ENCODE measurements at places on chromosomes 4 and X.

- no peak for DNase-seq
Measured at GRCh38 chr4:3790006-3790561, 23.9 kb downstream of the ADRA2C start.

- DNase-seq, result no peak
Measured at GRCh38 chrX:78769101-78769755, 21.7 kb downstream of the LPAR4 start.

DNA sequence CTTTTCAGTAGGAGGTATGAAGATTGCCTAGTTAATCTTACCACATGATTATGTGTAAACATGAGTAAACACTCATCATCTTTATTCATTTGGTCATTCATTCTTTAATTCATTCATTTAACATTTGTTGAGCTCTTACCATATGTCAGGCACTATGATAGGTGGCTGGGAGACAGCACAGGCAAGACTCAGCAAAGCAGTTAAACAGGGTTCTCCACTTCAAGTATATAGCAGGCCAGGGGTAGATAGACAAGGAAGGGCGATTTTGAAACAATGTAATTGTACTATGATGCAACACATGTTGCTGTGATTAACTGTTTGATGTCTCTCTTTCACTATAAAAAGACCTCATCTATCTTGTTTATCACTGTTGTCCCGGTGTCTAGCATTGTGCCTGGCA is 84.3 kb upstream of the GPR101 start:
- DNase-seq, result no peak

DNA sequence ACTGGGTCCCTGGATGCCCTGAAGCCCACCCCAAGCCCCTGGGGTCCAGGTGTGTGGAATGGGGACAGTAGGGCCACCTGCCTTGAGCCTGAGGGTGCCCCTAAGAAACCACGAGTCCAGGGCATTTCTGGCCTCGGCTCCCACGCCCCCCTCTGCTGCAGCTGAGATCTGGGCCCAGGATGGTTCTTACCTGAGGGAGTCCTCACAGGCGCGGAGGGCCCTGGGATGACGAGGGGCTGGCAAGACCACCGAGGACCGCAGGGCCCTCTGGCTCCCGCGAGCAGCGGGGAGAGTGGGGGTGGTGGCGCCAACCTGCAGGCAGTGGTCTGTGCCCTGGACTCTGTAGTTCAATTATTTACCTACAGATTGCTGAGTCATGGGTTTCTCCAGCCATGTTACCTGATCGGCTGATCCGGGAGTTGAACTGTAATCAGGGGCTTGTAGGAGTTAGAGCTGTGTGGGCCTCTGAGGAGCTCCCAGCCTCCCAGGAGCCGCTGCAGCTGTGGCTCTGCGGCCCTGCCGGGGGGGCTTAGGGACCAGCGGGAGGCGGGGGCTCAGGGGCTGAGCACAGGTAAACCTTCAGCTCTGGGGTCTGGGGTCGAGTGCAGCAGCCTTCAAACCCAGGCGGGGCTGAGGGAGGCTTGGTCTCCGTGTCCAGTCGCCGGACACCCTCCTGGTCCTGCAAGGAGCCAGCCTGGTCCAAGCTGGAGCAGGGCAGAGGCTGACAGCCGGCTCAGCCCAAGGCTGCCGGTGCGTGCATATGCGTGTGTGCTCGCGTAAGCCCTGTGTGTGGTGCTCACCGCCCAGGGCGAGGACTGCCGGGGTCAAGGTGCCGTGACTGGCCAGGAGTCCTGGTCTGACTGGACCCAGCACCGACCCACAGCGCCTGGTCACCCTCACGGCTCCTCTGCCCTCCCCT is at the start of gene SLC26A1:
Gene SLC26A1 (minus strand): TSS at position 294 of the 919 bp plus-strand sequence. CDS start 1,701 bp downstream, outside the sequence.
- DNase-seq, result no peak

DNA sequence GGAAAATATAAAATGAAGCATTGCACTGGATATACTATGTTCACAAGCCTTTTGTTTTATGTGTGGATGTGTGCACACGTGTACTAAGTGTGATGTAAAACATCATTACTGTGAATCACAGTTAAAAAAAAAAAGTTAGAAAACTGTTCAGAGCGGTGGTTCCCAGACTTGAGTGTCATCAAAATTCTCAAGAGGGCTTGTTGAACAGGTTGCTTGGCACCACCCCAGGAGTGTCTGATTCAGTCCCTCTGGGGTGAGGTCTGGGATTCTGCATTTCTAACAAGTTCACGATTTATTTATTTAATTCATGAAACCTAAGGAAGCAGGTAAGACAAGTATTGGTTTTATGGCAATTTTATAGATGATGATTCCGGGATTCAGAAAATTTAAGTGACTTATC is 1.8 kb downstream of the CENPU start:
- DNase-seq, result no peak

DNA sequence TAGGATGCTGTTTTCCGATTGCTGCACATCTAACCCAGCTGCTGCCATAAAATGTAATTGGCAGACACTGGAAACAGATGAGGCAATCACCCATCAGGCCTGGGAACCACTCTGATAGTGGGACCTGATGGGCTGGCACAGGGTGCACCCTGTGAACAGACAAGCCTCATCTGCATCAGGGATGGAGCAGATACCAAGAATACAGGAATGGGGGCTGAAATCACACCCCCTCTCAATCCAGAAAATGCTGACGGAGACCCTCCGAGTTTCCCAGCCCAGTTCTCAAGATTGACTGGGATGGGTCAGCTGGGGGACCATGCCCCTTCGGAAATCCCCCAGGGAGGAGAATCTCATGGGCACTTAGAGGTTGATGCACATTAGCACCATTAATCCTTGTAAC is 28.8 kb upstream of the PPP2R2C start:
- no peak for DNase-seq

- no peak for DNase-seq
Measured at GRCh38 chr4:80221161-80221560, 23.9 kb downstream of the PRDM8 start.

DNA sequence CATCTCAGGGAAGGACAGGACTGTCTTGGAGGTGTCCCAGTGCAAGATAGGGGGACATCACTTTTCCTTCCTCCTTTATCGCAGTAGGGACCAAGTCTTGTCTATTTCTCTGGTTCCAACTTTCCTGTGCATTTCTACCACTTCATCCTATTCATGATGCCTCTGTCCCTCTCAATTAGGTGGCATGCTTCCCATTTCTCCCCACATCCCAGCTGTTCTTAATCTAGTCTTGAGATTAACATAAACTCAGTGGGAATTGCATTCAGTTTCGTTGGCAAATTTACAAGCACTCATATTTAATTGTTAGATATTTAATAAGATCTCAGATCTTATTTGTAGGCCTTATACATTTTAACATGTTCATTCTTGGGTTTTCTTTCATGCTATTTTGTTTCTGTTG is 15.7 kb upstream of the ODAM start:
- no peak for DNase-seq

DNA sequence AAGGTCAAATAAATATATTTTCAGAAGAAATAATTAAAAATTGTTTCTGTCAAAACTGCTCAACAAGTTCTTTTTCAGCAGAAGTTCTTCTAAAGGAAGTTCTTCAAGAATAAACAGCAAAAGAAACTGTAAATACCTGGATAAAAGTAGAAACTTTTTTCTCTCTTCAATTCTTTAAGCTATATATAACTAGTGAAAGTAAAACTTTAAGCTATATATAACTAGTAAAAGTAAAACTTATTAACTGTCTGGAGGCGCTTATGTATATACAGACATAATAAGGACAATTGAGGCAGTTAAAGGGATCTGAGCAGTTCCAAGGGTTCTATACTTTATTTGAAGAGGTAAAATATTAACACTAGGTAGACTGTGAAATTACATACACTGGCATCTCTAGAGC is 126.9 kb downstream of the LRBA start:
- DNase-seq, result no peak

DNA sequence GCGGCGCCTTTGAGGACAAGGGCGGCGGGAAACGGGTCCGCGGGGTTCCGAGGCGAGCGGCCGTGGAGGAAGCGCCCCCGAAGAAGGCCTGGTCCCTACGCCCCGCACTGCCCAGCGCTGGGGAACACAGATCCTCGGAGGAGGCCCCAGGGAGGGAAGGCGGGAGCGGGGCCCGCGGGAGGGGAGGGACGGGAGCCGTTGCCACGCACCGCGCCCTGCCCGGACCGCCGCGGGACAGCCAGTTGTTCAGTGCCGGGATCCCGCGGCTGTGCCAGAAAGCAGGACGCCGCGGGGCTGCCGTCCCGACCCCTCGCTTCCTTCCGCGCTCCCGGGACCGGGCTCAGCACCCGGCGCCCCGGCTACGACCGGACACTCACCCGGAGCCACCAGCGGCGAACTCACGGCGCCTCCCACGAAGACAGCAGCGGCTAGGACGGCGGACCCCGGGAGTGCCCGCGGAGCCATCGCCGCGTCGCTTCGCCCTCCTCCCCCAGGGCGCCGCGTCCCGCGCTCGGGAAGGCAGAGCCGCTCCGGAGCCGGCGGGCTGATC is 278 bp downstream of the RELL1 start:
- DNase-seq, result peak; percentile 37

GRCh38 chr4:136806844-136807243 is 725.5 kb downstream of the PCDH18 start:
- DNase-seq, result no peak

DNA sequence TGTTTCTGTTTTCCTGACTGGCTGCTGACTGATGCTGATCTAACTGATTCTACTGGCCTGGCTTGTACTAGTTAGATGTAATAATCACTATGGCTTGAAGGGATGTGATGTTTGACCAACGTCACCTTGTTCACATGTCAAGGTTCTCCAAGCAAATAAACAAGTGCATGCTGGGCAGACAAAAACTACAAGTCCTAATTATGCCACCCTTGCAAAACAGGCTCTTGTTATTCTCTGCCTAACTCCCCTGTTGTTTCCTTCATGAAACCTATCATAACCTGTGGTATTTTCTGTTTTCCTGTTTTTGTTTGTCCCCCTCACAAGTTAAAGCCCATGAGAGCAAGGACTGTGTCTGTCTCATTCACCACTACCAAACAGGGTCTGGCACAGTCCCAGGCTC is 146.2 kb downstream of the DCHS2 start:
- DNase-seq, result no peak

GRCh38 chr4:139469216-139469615 is 15.3 kb downstream of the RAB33B start:
- peak; percentile 49 for DNase-seq

- no peak for DNase-seq
Measured at GRCh38 chr4:115334736-115335411, 221.5 kb upstream of the NDST4 start.

GRCh38 chr4:180103794-180104193 is 2139.4 kb upstream of the TENM3 start:
- DNase-seq, result no peak

Data from iris pigment epithelial cell (primary cell).